ENCODE measurements at places on chromosomes 3 and 15.

DNA sequence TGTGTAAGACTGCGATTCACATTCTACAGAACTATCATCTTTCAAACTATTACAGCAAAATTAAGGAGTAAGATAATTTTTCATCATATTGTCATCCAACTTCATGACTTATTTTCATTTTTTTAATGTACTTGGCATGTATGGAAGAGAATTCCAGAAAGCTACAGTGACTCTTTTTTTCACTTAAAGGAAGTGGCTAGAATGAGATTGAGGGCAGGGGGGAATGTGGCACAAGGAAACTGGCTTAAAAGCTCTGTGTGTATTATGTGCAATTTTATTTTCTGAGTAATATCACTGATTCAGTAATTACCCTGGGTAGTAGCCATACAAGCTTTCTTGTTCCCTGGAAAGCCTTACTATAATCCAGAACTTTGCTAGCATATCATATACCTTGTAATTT, 94.6 kb downstream of the FILIP1L start:
- no peak for DNase-seq

DNA sequence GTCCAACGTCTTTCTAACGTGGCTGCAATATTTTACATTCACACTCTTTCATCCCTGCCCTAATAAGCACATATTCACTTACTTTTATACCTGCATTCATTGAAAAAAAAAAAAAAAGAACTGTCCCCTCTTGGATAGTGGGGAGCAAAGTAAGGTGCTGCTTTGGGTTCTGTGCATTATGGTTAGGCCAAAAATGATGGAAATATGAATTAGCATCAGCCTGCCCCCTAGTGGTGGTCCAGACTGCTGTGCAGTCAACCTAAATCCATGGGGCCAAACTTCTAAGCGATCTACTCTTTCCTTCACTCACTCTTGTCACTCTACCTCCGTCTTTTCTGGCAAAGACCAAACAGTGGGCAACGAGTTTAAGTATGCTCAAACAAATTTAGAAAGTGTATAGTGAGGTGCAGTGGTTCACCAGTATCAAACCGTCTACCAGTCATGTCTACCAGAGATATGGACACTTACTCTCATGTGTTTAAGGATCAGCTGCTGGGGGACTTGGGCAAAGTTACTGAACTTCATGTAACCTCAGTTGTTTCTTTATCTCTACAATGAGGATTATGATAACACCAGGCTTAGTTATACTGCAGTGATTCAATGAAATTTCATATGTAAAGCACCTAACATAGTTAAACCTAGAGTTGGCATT, 61.5 kb upstream of the GRM7 start:
- DNase-seq = peak; percentile 0

- DNase-seq = no peak
Measured at GRCh38 chr3:189718215-189718614, 87.0 kb downstream of the TP63 start.

DNA sequence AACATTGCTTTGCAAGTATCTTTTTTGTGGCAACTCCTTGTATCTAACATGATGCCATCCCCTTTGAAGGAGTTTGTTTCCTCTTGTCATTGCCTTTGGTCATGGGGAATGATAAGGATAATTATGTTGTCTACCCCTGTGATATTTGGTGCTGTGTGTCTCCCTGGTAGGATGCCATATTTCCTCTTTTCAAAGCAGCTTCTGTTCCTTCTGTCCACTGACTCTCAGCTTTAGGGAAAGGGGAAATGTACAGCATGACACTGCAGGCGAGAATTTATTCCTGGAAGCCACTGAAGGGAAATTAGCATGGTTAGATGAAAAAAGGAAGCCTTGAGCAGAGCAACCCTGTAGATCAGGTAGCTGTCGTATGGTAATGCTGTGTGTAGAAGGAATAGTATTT, 576.7 kb downstream of the CADM2 start:
- no peak for DNase-seq

DNA sequence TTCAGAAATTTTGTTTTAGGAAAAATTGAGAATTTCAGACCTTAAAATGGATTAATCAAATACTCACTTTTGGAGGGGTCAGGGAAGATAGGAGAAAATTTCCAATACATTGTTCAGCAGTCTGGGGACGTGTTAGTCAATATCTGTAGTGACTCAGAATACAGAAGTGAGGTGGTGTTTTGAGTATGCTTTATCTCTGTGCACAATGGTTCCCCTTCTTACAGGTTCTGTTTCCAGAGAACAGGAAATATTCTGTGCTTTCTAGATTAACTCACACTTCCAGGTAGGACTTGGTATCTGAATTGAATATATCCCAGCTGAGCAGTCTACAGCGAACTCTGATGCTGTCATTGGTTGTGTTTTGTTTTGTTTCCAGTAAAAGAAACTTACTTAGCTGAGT, 30.7 kb upstream of the CCDC54 start:
- no peak for DNase-seq

GRCh38 chr3:101038393-101038792, 45.2 kb upstream of the ABI3BP start:
- DNase-seq = no peak

DNA sequence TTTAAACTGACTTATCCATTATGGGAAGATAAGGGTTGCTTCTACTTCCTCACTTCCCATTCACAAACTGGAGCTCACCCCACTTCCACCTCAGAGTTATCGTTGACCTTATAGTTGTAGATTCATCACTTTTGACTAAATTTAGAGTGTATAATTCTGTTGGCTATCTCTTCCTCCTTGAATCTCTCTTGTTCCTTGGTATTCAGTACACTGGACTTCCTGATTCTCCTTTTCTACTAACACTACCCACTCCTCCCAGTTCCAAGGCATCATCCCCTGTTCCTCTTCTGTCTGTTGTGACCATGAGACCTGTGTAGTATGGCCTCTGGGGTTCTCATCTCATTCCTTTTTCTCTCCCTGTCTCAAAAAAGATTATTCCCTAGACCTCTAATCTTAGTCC, 5.9 kb upstream of the GPR87 start:
- DNase-seq = no peak

- no peak for DNase-seq
Measured at GRCh38 chr3:31575448-31575847, 42.7 kb downstream of the STT3B start.

- DNase-seq = no peak
Measured at GRCh38 chr3:100044369-100044768, 69.9 kb downstream of the FILIP1L start.

DNA sequence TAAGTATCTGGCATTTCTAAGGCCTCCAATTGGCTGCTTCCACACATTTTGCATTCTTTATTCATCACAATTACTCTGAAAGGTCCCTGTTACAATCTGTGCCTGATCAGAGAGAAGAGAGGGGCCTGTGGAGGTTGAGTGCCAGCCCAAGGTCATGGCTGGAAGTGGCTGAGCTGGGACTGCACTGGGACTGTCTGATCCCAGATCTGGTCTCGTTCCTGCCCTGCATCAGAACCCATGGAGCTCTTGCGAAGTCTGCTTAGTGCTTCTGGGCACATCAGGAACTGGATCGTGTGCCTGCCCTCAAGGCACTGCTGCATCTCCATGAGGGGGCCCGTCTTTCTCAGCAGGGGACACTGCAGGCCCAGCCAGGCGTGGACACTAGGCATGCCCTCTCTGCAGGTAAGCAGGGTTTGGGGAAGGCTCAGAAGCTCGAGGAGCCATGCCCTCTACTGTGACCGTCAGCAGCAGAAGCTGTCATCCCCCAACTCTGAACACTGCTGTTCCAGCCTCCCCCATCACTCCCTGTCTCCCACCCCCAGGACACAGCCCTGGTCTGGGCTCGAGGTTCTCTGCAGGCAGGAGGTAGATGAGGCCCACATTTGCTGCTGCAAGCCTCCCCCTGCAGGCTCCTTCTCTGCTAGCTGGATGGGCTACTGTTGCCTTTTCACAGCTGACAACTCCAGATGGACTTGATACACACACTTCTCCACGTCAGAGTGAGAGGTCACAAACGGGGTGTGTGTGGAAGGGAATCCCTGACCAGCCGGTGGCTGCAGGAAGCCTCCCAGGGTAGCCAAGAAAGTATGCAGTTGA, 96.5 kb upstream of the PRR23E start:
- no peak for DNase-seq

DNA sequence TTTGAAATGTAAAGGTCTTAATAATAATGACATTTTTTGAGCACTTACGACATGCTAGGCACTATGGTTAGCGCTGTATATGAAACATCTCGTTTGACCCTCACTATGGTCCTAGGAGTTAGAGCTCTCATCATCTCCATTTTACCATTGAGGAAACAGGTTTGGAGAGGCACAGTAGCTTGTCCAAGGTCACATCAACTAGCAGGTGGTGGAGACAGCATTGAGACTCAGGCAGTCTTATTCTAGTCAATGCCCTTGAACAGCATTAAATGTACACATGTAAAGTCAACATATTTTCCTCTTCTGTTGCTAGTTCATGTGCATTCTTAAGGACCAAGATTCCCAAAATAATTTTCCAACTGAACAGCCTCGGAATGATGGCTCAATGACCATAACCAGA, 4.8 kb downstream of the ARHGEF3 start:
- DNase-seq = no peak

DNA sequence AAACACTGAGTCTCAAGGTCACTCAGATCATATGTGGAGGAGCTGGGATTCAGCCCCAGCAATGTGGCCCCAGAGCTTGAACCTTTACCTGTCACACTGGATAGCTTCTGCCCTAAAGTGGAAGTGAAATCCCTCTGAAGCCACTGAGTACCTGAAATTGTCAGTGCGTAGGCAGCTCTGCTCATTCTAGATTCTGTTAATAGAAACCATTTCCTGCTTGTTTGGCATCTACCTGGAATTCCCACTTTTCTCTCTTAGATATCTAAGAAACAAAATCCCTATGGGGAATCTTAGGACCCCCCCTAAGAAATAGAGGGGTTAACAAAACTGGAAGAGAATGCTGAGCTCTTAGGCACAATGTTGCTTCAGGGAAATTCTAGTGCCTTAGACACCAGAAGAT, 29.8 kb downstream of the FBXL22 start:
- no peak for DNase-seq

- DNase-seq = no peak
Measured at GRCh38 chr15:95291898-95292472, 1038.5 kb upstream of the NR2F2 start.

DNA sequence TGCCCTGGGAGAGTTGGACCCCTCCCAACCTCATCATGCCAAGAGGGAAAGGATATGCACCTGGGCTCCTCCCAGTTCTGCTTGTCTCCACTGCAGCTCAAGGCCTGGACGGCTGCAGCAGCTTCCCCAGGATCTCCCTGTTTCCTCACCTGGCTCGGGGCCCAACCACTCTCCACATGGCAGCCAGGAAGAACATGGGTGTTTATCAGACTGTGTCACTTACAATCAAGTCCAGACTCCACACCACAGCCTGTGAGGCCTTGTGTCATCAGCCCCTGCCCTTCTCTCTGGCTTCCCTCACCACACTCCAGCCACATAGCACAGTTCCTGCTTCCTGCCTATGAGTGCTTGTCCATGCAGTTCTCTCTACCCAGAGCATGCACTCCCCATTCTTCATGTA, 534.4 kb downstream of the EPHB1 start:
- DNase-seq = no peak

DNA sequence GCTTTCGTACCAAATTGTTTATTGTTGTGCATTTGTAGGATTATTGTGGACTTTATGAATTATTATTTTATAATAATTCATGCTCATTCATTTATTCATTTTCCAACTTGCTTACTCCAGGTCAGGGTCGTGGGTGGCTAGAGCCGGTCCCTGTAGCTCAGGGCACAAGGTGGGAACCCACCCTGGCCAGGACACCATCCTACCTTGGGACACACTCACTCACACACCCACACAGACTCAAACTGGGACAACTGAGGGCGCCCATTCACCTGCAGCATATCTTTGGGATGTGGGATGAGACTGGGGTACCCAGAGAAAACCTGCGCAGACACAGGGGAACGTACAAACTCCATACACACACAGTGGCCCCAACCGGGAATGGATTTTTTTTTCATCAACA, 40.6 kb downstream of the SSUH2 start:
- no peak for DNase-seq
